Stimulated activated CD4-positive, alpha-beta T cell treated with anti-CD3 and anti-CD28 coated beads, TNF-alpha, amount 100 ng/mL, for 24 hours (primary cell): ENCODE measurements at places on chromosomes 1 and 21.

- DNase-seq: no peak
Measured at GRCh38 chr21:44626673-44627143, at the start of gene KRTAP10-9. Gene KRTAP10-9 (plus strand): TSS chr21:44627093. CDS start chr21:44627172, 79 bp downstream.

GRCh38 chr1:205794011-205794730 is 18.8 kb downstream of the SLC41A1 start:
- no peak for DNase-seq

DNA sequence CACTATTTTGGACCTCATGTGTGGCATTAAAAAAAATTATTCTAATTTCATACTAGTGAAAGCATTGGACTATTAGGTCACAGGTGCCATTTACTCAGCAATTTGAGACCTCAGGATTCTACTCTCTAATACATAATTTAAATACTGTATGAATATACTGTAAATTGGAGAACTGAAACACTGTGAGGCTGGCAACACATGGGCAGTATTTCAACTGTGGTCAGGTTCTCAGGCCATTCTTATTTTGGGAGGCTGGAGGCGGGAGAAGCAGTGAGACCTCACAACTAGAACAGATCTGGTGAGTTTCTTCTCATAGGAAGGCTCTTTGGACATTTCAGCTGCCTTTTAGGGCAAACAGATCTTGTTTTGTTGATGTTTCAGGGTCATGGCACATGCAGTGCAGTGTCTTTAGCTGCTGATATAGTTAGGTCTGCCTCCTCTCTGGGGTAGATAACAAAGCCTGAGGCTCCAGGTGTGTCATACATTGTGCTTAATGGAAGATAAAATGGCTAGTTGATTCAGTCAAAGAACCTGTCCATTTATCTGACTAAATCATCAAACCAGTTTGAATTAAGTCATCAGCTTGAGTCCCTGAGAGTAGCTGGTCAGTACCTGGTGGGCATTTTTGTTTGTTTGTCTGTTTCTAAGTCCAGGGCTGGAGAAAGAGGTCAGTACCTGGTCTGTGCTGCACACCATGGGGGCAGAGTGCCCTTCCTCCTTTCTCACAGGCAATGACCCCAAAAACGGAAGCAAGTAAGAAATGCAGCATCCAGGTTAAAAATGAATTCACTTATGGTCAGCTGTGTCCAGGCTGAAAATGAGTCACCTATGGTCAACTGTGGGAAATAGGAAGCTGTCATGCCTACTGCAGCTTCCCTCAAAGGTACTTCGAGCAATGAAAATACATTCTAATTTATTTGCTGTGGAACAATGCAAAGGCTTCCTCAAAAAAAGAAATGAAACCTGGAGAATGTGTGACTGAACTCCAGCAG is 216.2 kb downstream of the SDCCAG8 start:
- no peak for DNase-seq

- no peak for DNase-seq
Measured at GRCh38 chr1:46474570-46474969, 15.1 kb upstream of the DMBX1 start.

DNA sequence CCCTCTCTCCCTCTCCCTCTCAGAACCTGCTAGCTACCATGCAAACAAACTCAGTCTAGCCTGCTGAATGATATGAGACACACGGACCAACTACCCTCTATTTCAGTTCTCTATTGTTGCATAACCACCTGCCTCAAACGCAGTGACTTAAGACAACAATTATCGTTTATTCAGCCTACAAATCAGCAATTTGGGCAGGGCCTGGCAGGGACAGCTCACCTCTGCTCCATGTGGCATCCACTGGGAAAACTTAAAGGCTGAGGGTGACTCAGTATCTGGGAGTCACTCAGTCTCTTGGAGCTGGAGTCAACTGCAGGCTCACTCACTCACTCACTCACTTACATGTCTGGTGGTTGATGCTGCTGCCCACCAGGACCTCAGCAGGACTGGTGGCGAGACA is 121.3 kb downstream of the SEC16B start:
- DNase-seq: no peak

GRCh38 chr21:32544697-32545096 is 40.6 kb downstream of the TCP10L start:
- no peak for DNase-seq

GRCh38 chr1:170587253-170587593 is 55.3 kb downstream of the GORAB start:
- no peak for DNase-seq
